ENCODE measurements at places on chromosomes 2 and 18.

GRCh38 chr2:160062292-160063005, at the start of gene PLA2R1:
Gene PLA2R1 (minus strand): TSS chr2:160062615. CDS start chr2:160062403, 212 bp downstream.
- DNase-seq = peak; percentile 81

GRCh38 chr2:238657132-238658053, 190.5 kb upstream of the TWIST2 start:
- DNase-seq = no peak

DNA sequence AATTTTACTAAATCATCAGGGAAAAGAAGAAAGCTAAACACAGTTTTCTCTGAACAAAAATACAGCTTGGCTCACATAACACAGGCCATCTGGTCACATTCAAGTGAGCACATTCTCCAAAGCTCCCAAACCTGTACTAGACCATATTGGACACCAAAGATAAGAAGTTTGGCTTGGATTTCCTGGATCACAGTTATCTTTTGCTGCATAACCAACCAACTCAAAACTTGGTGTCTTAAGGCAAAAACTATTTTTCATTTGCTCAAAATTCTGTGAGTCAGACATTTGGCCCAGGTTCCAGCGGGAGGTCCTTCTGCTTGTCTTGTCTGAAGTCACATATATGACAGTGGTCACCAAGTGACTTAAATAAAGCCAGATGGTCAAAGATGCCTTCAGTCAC, 83.2 kb downstream of the GYPC start:
- DNase-seq = no peak

DNA sequence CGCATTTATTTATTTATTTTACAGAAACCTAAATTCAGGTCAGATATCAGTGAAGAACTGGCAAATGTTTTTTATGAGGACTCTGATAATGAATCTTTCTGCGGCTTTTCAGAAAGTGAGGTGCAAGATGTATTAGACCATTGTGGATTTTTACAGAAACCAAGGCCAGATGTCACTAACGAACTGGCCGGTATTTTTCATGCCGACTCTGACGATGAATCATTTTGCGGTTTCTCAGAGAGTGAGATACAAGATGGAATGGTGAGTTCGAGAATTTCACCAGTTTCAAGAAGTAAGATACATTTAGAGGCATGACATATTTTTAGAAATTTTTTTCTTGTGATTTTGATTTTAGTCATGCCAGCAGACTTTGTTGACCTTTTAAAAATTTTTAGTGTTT, 4.6 kb downstream of the CDCA7 start:
- no peak for DNase-seq

- no peak for DNase-seq
Measured at GRCh38 chr18:48693625-48694262, 154.9 kb downstream of the CTIF start.

DNA sequence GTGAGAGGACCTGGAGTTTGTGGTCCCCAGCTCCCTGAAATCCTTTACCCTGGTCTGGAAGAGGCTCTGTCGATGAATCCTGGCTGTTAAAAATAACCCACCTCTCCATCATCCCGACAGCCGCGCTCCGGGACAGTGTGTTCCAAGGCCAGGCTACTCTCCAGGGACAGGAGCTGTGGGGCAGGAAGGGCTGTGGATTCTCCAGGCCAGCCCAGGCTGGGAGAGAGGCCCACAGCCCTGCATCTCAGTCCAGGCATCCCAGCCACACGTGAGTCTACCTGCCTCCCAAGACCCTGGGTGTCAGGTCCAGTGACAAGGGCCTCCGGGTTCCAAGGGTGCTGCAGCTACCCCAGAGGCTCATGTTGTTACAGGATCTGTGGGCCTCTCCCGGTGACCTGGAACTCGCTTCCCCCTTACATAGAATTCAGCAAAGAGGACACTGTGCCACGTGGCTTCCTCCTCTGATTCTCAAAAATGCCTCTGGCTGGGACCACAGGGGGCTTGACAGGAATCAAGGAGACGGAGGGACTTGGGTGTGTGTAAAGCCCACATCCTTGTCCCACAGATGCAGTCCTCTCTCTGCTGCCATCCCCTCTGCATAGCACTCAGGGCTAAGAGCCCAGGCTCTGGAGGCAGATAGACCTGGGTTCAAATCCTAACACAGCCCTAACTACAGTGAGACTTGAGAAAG, 17.3 kb downstream of the ADRA2B start:
- DNase-seq = no peak

- DNase-seq = no peak
Measured at GRCh38 chr2:30661173-30662107, 145.8 kb downstream of the CAPN13 start.

- DNase-seq = no peak
Measured at GRCh38 chr2:207952564-207953345, 72.6 kb downstream of the PLEKHM3 start.

DNA sequence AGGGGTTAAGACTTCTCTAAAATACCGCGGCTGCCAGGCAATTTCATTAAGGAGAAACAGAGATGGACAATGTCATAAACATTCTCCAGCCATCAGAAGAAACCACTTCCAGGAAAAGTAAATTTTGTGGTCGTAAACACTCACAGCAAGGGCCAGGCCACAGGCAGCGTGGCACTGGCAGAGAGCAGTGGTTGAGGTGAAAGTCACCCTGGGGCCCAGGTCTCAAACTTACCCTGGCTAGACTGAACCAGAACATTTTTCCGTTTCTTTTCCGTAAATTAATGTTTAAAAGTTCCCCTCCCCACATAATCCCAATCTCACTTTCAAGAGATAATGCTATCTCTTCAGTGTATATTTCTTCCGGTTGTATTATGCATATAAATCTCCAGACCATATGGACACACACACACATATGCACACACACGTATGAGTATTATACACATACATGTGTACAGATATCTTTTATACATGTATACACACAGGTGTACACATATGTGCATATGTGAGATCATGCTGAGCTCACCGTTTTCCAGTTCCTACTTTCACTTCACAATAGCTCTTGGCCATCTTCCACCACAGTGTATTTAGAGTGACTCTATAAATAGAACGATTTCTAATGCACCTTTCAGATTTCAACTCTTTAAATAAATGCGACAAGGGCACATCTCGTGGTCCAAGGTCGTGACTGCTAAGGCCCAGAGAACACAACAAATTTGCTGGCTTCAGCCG, 90.1 kb downstream of the MALT1 start:
- no peak for DNase-seq

DNA sequence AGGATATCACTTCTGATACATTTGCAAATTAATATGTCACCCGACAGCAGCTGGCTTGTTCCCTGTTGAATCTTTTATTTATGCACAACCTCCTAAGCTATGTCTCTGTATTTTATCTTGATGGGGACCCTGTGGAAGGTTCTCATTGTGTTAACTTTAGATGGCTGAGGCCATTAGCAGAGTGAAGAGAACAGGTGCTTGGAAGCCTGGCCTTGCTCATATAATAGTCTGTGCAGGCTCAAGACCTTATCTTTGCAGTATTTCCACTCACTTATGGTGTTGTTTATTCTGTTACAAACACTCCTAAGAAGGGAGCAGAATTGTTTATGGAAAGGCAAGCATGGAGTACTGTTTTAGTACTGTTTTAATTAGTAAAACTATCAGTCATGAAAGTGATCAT, 107.6 kb downstream of the SETBP1 start:
- no peak for DNase-seq
